ENCODE measurements at places on chromosomes 7 and 10.

GRCh38 chr10:117262903-117263293 lies 22.0 kb downstream of the SLC18A2 start:
- no peak for DNase-seq

- no peak for DNase-seq
Measured at GRCh38 chr7:106216923-106217542, 67.8 kb downstream of the NAMPT start.

DNA sequence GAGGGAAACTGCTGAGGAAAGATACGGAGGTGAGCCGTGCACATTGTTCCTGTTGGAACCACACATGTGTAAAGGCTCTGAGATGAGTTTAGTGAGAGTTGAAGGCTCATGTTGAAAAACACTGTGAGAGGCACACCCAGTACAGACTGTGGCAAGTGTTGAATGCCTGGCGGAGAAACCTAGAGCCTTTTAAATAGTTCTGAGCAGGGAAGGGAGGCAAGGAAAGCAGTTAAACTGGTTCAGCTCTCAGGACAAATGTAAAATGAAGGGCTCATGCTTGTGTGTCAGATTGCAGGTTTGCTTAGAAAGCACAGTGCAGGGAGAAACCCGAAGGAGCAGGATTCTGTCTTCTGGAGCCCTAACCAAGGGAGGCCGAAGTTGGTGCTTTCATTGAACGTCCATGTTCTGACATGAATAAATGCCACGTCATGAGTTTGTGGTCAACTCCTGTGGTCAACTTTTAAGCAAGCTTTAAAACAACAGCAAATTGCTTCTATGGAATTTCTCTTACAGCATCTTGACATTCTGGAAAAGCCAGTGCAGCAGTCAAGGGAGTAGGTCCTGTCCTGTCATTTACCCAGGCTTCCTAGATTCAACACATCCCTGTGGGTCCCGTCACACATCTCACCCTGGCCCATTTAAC lies 650.9 kb upstream of the GALNT17 start:
- no peak for DNase-seq

- no peak for DNase-seq
Measured at GRCh38 chr10:121990015-121990677, 1.2 kb downstream of the TACC2 start.

DNA sequence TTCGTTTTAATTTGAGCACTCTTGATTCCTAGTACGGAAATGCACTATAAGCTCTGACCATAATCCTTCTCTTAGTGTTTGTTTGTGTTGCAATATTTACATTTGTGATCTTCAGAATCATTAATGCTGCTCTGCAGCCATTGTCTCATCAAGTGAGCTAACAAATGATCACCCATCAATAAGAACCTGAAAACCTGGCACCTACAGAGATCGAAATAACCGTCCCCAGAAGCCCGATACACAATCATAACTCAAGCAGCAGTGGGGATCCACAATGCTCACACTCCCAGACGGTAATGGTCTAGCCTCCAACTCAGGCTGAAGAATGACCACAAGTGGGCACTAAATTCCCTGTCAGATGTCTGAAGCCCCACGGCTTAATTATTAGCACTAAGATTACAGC lies 156.0 kb upstream of the NFE2L3 start:
- no peak for DNase-seq

DNA sequence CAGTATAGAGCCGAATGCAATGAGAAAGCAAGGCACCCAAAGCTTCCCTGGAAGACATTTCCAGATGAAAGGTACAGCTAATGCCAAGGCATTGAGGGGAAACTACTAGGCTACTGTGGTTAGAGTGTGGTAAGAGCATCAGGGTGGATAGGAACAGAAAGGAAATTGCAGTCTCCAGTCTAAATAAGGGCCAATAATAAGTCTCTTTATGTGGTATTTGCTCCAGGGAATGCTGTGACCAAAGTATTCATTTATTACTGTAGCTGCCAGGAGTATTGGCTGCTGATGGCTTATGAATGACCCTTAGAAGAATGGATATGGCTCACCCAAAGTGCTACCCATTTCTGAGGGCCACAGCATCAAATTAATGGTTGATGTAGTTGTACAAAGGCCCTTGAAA lies 30.1 kb upstream of the POT1 start:
- no peak for DNase-seq

DNA sequence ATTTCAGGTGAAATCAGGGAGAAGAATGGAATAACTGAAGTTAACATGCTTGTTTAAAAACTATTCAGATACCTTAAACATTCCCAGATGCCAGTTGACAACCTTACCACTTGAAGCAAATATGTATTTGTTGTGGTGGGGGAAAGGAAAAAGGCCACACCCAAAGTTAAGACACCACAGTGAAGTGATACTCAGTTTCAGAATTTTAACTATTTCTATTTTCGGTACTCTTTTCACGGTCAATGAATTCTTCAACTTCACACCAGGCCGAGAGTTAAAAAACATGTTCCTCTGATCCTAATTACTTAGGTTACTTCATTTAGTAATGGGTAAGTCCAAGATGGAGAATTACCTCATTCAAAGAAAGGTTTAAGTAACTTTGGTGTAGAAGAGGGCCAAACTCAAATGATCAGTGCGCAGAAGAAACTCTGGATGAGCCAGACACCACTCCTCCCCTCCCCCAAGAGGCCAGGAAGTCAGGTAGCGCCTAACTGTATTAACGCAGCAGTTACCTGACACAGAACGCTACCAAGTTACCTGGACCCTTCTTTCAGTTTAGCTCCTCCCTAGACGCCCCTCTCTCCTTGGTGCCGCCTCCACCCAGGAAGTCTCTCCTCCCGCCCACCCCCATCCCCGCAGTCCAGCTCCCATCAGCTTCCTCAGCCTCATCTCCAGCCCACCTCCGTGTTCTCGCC lies 700 bp downstream of the MTPN start:
- DNase-seq, result peak; percentile 39

DNA sequence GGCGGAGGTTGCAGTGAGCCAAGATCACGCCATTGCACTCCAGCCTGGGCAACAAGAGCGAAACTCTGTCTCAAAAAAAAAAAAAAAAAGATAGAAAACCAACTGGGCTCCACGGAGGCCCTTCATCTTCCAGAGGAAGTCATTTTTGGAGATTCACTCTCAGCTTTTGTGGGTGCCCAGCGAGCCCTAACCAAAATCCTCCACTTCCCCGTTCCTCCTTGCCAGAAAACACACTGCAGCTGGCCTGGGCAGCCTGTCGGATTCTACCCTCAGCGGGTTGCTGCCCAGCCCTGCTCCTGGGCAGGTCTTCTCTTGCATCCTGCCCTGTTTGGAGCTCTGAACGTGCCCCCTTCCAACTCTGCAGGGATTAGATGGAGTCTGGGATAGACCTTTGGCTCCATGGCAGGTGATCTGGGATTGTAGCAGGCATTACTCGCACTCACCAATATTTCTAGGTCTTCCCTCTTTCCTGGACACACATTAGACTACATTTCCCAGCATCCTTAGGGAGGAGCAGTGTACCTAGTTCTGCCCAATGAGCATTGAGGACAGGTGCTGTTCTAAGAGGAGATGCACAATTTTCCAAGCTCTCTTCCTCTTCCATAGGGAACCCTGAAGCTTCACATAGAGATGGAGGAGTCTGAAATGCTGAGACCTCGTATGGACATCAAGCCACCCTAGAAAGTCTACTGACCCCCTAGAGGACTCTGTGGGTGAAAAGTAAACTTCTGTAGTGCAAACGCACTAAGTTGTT lies 4.6 kb downstream of the GRID2IP start:
- no peak for DNase-seq

DNA sequence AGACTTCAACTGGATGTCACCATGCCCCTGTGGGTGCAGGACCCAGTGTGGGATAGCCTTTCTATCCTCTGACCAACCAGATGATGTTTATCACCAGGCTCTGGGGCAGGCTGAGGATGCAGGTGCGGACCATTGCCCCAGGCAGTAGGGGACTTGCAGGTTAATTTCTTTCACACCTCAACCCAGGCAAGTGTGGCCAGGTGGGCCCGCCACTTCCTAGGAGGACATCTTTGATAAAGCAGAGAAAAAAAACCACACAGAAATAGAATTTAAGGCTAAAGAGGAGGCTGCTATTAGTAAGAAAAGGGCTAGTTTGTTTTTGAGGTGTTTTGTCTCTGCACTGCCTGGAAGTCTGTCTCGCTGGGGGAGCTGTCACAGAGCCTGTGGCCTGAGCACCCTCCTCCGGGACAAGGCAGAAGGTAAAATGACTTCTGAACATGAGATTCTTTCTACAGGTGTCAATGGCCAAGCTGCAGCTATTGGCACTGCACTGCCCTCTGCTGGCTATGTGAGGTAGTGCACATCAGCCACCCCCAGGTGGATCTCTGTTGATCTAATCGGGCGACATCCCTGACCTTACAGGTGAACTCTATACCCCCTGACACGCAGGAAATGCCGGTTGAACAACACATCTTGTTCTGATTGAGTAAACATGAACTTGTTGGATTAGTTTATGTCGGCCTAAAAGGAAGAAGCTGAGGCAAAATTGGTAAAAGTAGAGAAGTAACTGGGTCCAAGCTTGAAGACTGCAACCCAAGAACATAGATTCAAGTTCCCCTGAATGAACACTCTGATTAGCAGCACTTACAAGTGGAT lies 21.0 kb downstream of the UPP1 start:
- peak; percentile 60 for DNase-seq

- no peak for DNase-seq
Measured at GRCh38 chr10:70233939-70234300, 691 bp upstream of the PPA1 start.

- no peak for DNase-seq
Measured at GRCh38 chr10:33764694-33765185, 430.3 kb upstream of the NRP1 start.

GRCh38 chr10:81724431-81724830 lies 150.6 kb upstream of the NRG3 start:
- DNase-seq, result no peak

DNA sequence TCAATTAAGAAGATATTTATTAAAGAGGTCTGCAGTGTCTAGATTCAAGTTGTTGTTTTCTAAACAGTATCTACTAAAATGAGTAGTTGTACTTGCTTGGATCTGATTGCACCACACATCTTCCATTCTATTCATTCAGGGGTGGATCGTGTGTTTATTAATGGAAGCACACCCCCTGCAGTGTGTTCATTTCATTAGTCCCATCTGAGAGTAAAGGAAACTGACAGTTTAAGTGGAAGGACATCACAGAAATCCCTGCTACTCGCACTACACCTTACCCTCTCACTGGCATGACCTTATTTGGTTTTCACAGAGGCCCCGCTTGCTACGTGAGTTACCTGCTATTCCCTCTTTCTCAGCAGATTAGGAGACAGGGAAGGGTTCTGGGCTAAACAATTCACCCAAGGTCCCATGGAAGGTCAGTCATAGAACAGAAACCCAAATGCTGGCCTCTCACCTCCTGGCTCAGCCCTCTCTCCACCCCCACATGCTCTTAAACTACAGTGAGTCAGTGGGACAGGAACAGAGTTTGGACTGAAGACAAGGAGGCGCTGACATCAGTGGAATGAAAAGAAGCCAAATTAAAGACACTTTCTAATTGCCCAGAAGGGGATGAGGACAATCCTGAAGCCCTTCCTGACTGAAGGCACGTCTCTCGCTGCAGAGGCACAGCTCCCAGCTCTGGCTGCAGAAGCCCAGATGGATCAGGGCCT lies 369.2 kb upstream of the NRP1 start:
- no peak for DNase-seq

DNA sequence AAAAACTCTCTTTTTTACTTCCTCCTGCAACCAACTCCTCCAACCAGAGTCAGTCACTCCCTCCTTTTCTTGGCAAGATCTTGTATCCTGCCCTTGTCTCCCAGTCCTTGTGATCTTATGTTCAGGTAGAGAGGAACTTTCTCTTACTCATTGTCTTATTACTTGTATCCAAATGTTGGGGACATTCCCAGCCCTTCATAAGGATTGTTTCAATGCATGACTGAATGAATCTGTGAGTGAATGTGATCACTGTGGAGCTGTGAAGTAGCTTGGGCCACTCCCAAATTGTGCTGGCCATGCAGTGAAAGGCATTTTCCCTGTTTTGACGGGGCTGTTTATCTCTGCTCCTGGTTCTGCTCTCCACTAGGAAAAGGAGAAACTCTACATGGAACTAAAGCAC lies 93.7 kb downstream of the CFAP58 start:
- DNase-seq, result no peak

DNA sequence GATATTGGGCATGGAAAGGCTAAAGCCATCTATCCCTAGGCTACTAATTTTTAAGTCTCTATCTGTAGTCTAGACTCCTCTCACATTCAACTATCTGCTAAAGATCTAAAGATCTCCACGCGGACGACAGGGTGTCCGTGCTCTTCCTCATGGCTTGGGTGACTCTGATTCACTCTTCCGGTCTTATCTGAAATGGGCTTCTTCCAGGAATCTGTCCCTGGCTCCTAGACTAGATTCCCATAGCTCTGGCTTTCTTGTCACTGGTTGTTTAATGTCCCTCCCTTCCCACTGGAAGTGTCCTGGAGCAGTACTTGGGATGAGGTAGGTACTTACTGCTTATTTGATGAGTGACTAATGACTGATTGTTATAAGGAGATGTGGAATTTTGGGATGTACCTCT lies 62.0 kb upstream of the PODXL start:
- no peak for DNase-seq

DNA sequence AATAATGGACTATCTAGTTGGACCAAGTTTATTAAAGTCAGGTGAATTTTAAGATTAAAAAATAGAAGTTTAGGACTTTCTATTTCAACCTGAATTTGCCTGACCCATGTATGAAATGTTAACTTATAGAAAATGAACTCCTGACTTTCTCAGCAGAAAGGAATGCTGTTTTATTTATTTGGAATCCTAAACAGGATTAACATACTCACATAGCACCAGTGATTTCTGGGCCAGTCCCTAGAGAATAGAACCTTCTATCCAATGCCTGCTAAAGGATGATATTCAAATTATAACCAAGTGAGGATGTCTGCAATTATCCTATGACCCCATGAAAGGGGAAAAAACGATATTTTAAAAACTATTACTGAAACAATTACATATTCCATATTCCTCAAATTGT lies 148.8 kb downstream of the CHRM2 start:
- DNase-seq, result no peak

DNA sequence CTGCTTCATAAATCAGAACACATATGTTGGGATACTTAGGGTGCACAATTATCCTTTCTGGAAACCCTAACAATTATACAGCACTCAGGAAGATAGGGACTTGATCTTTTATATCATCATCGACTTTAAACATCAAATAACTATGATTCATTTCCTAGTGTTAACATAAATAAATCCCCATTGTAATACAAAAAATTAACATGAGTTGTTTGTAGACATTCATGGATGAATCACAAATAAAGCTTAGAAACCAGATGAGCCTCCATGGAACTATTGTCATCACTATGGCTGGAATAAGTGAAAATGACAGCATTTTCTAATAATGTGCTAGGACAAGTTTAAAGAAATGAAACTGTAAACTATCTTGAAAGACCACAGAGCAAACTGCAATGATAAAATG lies 821.7 kb downstream of the GATA3 start:
- DNase-seq, result no peak

DNA sequence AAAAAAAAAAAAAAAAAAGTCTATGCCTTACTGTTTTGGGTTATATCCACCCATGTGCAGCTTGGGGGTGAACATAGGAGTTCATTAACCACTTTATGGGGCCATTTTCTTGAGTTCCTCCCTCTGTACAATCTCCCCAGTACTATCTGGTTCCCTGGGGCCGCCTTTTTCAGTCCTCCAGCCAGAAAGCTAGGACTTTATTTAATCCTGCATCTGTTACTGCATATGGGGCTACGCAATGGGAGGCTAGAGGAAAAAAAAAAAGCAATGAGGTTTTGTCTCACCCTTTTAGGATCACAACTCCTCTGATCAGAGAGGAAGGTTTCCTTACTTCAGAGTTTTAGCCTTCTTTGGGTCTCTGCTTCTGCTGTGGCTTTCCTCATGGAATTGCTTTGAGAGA lies 51.0 kb downstream of the BTRC start:
- DNase-seq, result no peak
